ENCODE measurements at places on chromosomes 2 and 18. TPM values are rescaled to one million over a fixed set of nuclear protein-coding genes. Genes with fewer than 3 reads are reported as not detected.

PKDCC gene
- 11.3 TPM for total RNA-seq

ALK gene
- not detected for total RNA-seq

EVX2 gene
- total RNA-seq = not detected

SPEG gene
- 16.7 TPM for total RNA-seq

KIF5C gene
- total RNA-seq = 2.9 TPM

GRCh38 chr2:191869781-191870180 lies 22.9 kb upstream of the CAVIN2 start:
- no peak overlapping the region for H3K4me3 ChIP-seq
- no peaks in the 10 kb centered on the region for H3K36me3 ChIP-seq
- no peak overlapping the region for H3K27ac ChIP-seq
- no peak for DNase-seq
- H3K4me1 ChIP-seq = peaks cover 46% of the 10 kb centered on the region

GRCh38 chr2:178517496-178517895 lies 37.2 kb downstream of the PLEKHA3 start:
- no peaks in the 10 kb centered on the region for H3K4me1 ChIP-seq
- no peak overlapping the region for H3K27ac ChIP-seq
- H3K4me3 ChIP-seq = no peak overlapping the region
- peaks cover 7% of the 10 kb centered on the region for H3K36me3 ChIP-seq

DNA sequence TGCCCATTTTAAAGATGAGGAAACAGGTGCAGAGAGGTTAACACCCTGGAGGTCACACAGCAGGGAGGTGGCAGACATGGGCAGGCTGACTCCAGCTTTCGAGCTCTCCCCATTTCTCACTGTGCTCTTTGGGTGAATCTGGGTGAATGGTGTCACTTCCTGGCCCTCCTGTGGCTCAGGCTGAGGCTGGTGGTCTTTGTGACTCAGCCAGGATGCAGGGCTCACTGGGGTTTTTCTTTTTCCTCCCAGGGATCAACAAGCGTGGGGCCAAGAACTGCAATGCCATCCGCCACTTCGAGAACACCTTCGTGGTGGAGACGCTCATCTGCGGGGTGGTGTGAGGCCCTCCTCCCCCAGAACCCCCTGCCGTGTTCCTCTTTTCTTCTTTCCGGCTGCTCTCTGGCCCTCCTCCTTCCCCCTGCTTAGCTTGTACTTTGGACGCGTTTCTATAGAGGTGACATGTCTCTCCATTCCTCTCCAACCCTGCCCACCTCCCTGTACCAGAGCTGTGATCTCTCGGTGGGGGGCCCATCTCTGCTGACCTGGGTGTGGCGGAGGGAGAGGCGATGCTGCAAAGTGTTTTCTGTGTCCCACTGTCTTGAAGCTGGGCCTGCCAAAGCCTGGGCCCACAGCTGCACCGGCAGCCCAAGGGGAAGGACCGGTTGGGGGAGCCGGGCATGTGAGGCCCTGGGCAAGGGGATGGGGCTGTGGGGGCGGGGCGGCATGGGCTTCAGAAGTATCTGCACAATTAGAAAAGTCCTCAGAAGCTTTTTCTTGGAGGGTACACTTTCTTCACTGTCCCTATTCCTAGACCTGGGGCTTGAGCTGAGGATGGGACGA lies 13.2 kb downstream of the ITM2C start:
- H3K27me3 ChIP-seq = peaks cover 7% of the 10 kb centered on the region
- no peak overlapping the region for H3K4me3 ChIP-seq
- peaks cover 12% of the 10 kb centered on the region for H3K36me3 ChIP-seq

DNA sequence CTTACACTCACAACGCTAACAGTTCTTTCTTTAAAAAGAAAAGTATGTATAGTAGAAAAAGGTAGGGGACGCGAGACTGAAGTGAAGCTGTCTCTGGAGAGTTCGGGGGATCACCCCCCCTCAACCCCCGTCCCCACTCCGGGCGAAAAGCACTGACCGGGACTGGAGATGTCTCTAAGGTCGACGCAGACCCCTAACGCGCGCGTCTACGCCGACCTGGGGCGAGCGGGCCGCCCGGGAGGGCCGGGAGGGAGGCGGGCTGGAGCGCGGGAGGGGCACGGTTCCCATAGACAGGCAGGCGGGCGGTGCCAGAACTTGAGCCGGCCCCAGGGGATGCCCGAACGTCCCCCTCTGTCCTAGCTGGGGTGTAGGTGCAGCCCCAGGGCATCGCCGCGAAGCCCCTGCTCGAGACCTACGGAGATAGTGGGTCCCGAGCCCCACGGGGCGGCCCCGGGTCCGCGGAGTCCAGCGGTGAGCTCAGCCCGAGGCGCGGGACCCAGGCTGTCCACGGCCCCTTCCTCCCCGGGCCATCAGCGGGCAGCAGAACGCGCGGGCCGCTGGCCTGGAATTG lies 82.2 kb downstream of the CHRNA1 start:
- H3K4me1 ChIP-seq = no peaks in the 10 kb centered on the region
- H3K36me3 ChIP-seq = peaks cover 10% of the 10 kb centered on the region
- peak; percentile 13 for DNase-seq
- H3K27ac ChIP-seq = no peak overlapping the region

GRCh38 chr2:234478121-234478858 lies 18.6 kb downstream of the ARL4C start:
- no peaks in the 10 kb centered on the region for H3K36me3 ChIP-seq
- H3K27ac ChIP-seq = no peak overlapping the region
- DNase-seq = no peak
- H3K4me1 ChIP-seq = no peaks in the 10 kb centered on the region
- H3K27me3 ChIP-seq = no peaks in the 10 kb centered on the region

DNA sequence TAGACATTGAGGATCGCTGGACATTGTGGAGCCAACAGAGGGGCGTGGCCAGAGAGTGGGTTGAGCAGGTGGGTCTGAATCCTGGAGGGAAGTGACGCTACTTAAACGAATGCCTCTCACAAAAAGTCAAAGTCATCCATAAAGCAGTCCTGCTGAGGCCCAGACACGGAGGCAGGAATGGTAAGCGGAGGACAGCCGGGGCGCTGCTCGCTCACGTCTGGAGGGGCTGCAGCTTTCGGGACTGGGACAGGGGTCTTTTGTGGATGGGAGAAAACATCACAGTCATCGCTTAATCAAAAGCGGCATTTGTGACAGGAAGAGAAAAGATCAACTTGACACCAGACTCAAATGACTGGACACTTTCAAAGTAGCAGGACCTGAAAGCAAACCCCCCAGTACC lies 88.4 kb downstream of the PTGR3 start:
- DNase-seq = no peak
- H3K4me3 ChIP-seq = no peak overlapping the region
- no peaks in the 10 kb centered on the region for H3K36me3 ChIP-seq
- H3K27me3 ChIP-seq = peaks cover 26% of the 10 kb centered on the region
- no peak overlapping the region for H3K27ac ChIP-seq
- no peaks in the 10 kb centered on the region for H3K4me1 ChIP-seq

DNA sequence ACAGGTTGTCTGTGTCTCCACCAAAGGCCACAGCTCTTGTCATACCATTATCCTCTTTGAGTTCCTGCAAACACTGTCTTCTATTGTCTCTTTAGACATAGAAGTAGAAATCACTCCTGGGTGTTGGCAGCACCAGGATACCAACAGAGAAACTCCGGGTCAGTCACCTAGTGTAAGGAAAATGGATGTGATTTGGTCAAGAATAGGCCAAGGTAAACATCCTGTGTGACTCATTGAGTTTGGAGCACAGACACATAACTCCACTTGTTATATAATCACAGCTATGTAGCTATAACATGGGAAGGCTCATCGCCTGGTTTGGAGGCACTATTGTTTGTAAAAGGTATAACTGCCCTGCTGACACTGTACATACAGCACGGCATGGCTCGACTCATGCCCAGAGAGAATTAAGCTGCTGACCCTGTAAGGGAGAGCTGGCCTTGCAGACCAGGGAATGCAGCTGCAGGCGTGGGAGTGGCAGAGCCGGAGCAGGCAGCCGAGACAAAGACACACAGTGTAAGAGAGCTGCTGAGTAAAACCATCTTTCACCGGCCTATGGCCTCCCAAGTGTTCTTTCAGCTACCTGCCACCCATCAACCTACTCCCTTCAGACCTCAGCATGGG lies 3.4 kb upstream of the TXNL1 start:
- peak overlapping the region; percentile 35 for H3K27ac ChIP-seq
- H3K4me1 ChIP-seq = peaks cover 38% of the 10 kb centered on the region
- H3K36me3 ChIP-seq = peaks cover 24% of the 10 kb centered on the region

DNA sequence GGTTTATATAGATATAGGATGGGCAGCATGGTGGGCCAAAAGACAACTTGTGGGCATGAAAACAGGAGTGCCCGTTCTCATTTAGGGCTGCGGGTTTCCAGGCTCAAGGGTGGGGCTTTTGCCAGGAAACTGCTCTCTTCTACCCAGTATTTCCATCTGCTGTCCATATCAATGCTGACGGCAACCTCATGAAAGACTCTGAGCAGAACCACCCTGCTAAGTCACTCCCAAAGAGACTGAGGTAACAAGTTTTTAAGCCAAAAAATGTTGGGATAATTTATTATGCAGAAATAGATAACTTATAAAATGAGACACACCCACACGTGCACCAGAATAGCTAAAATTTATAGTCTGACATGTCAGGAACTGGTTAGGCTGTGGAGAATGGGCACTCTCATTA lies 36.1 kb upstream of the MPPE1 start:
- no peaks in the 10 kb centered on the region for H3K27me3 ChIP-seq
- no peak for DNase-seq
- no peak overlapping the region for H3K27ac ChIP-seq
- no peak overlapping the region for H3K4me3 ChIP-seq
- H3K4me1 ChIP-seq = peaks cover 8% of the 10 kb centered on the region

- H3K4me3 ChIP-seq = no peak overlapping the region
- no peak for DNase-seq
- no peaks in the 10 kb centered on the region for H3K36me3 ChIP-seq
Measured at GRCh38 chr2:205593891-205594290, 88.4 kb upstream of the NRP2 start.

- H3K4me3 ChIP-seq = no peak overlapping the region
- no peaks in the 10 kb centered on the region for H3K4me1 ChIP-seq
- peaks cover 13% of the 10 kb centered on the region for H3K27me3 ChIP-seq
- no peak for DNase-seq
Measured at GRCh38 chr18:12921178-12921577, 26.6 kb upstream of the SEH1L start.

DNA sequence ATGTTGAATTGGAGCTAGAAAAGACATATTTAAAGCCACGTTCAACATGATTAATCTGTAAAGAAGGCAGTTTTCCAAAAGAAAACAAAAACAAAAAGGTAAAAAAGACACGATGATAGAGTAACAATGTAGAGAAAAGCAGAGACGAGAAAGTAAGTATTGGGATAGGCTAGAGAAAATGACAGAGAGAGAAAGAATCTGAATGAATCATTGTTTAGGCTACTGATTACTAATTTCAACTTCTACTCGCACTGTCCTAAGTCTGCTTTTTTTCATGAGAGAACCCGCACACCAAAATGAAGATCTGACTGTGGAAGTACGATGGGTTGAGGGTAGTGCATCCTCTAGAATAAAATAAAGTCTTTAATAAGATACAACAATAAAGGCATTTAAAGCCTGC lies 1599.2 kb upstream of the TMEFF2 start:
- no peaks in the 10 kb centered on the region for H3K36me3 ChIP-seq
- H3K4me1 ChIP-seq = no peaks in the 10 kb centered on the region
- no peak overlapping the region for H3K27ac ChIP-seq
- DNase-seq = no peak
- no peaks in the 10 kb centered on the region for H3K27me3 ChIP-seq
- no peak overlapping the region for H3K4me3 ChIP-seq

GRCh38 chr18:59264121-59264571 lies 9.1 kb downstream of the RAX start:
- peak overlapping the region; percentile 38 for H3K4me3 ChIP-seq
- H3K27ac ChIP-seq = no peak overlapping the region
- peaks cover 5% of the 10 kb centered on the region for H3K36me3 ChIP-seq

DNA sequence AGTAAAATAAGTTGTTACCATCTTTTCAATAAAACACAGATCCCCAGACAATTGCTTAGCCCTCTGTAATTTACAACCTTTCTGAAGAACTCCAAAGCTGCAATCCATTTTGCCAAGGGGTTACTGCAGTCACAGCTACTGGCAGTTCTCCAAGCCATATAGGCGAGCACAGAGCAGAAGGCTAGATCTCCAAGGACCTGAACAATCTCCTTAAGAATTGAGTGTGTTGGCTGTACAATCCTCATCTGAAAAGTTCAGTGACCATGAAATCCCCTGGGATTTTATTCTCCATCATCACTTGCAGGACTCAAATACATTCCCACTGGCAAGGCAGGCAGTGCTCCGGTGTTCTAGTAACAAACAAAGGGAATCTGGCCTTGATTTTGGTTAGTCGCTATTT lies 103.9 kb upstream of the LRP1B start:
- no peaks in the 10 kb centered on the region for H3K27me3 ChIP-seq
- H3K4me3 ChIP-seq = no peak overlapping the region
- no peaks in the 10 kb centered on the region for H3K4me1 ChIP-seq
- no peak for DNase-seq
- H3K36me3 ChIP-seq = no peaks in the 10 kb centered on the region

- H3K27me3 ChIP-seq = peaks cover 9% of the 10 kb centered on the region
- H3K27ac ChIP-seq = no peak overlapping the region
- no peaks in the 10 kb centered on the region for H3K4me1 ChIP-seq
- H3K4me3 ChIP-seq = no peak overlapping the region
- no peak for DNase-seq
Measured at GRCh38 chr2:39796134-39796533, 17.1 kb upstream of the THUMPD2 start.

- no peak overlapping the region for H3K27ac ChIP-seq
- no peak for DNase-seq
- H3K4me1 ChIP-seq = peaks cover 44% of the 10 kb centered on the region
- H3K36me3 ChIP-seq = peaks cover 20% of the 10 kb centered on the region
Measured at GRCh38 chr2:216008387-216008786, 5.0 kb downstream of the MREG start.

DNA sequence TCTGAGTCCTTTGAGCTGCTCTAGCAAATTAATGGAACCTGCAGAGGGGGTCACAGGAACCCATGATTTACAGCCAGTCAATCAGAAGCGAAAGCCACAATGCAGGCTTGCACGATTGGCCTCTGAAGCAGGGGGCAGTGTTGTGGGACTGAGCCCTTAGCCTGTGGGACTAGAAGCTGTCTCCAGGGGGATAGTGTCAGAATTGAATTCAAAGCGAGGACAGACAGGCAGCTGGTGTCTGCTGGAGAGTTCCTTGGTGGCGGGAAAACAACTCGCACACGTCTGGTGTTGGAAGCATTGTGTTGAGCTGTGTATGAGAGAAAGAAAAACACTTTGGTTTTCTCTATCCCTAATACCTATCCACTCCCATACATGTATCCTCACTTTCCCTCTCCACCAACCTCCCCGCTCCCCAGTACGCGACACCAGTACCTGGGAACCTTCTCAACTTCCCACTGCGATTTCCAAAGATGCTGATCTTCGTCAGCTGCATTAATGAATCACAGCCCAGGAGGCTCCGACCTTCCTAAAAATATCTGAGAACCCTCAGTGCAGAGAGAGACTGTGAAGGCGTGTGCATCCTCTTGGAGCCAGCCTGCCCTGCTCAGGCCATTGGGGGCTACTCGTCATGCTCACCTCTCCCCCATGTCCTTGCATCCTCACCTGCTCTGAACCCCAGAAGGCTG lies 88.2 kb downstream of the HS1BP3 start:
- H3K4me3 ChIP-seq = no peak overlapping the region
- peaks cover under 1% of the 10 kb centered on the region for H3K27me3 ChIP-seq
- H3K36me3 ChIP-seq = no peaks in the 10 kb centered on the region
- no peak overlapping the region for H3K27ac ChIP-seq
- DNase-seq = no peak
- peaks cover 8% of the 10 kb centered on the region for H3K4me1 ChIP-seq

Data from Calu3 (cell line).